Activated CD4-positive, alpha-beta T cell treated with anti-CD3 and anti-CD28 coated beads, Interleukin-2, amount 50 U/mL, for 1 hour (primary cell): ENCODE measurements at places on chromosomes 2 and 18.

- DNase-seq = peak; percentile 62
Measured at GRCh38 chr18:51110073-51110797, 80.2 kb downstream of the SMAD4 start.

DNA sequence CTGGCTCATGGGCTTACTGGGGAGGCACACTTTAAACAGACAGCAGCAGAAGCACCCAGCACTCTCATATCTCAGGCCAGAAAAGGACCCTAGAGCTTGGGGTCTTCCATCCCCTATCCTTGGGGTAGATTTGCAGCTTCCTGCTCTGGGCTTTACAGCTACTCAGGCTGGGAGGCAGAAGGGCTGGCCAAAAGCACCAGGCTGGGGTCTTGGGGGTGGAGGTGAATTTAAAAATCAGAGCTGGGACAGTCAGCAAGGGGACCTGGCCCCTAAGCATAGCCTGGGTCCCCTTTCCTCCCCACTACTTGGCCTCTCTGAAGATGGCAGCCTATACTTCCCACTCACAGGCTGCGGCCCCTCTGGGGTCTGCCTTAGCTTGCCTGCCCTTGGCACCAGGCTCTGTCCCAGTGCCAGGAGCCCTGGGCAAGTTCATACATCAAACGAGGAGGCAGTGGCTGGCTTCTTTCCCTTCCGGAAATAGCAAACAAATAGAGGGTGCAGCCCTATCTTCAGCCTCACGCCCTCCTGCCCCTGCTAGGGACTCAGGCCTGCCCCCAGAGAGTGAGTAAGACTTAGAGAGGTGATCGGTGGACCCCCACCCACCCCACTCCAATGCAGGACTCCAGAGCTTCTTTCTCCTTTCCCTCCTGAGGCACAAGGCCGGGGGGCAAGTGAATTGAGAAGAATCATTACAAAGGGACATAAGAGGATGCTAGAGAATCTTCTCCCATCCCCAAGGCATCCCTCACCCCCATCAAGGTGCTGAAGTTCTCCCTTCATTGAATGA lies 26.0 kb upstream of the TNS1 start:
- no peak for DNase-seq

- DNase-seq = no peak
Measured at GRCh38 chr2:146077156-146077555, 1557.2 kb upstream of the ZEB2 start.

GRCh38 chr2:36775806-36776205 lies 79.3 kb downstream of the VIT start:
- DNase-seq = no peak

- DNase-seq = no peak
Measured at GRCh38 chr2:9627310-9627709, 3.5 kb downstream of the YWHAQ start.

DNA sequence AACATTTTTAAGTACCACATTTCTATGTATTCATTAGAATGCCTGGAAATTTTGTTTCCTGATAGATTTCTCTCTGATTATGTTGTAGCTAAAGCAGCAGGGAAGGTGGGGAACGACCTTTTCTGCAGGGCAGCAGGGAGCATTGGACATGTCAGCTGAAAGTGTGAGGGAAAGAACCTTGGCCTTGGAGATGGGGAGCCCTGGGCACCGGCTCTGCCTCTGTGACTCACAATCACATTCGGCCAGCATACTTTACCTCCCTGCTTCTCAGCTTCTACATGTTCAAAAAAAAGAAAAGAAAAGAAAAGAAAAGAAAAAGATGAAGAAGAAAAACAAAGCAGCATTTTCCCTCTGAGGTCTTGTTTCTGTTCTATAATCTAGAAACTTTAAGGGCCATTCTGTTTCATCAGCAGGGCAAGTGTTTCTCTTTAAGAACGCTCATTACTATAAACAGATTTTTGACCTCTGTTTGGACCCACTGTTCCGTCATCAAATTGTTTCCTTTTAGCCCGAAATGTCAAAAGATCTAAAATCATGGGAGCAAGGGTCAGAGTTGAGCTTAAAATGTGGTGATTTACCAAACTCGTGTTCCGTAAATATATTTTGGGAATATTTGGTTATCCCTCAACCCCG lies 27.9 kb downstream of the SETBP1 start:
- no peak for DNase-seq

DNA sequence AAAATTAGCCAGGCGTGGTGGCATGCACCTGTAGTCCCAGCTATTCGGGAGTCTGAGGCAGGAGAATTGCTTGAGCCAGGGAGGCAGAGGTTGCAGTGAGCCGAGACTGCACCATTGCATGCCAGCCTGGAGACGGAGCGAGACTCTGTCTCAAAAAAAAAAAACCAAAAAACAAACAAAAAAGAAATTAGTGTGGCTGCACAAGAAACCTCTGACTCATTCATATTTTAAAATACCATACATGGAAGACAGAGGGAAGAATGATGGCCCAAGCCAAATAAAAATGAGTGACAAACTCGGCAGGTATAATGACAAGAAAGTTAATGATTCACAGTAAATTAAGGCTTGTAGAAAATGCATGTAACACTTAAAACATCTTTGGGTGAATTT lies 875.8 kb downstream of the EPHA4 start:
- DNase-seq = no peak

DNA sequence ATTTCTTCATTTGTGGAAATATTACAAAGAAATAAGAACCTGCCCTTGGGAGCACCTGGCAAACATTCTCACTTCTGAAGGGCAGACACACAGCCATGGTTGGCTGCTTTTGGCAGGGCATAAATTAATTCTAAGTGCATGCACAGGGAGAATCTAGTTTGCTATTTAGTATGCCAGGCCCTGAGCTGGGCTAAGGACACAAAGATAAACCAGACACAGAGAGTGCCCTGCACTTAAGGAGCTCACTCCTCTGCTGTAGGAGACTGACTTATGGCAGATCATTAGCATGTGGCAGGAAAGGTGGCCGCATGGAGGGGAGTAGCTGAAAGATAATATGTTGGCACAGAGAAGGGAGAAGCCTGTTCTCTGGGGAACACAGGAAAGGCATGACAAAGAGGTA lies 367.0 kb downstream of the LPIN1 start:
- DNase-seq = no peak

GRCh38 chr2:70936979-70937811 lies 1.5 kb downstream of the ATP6V1B1 start:
- no peak for DNase-seq

DNA sequence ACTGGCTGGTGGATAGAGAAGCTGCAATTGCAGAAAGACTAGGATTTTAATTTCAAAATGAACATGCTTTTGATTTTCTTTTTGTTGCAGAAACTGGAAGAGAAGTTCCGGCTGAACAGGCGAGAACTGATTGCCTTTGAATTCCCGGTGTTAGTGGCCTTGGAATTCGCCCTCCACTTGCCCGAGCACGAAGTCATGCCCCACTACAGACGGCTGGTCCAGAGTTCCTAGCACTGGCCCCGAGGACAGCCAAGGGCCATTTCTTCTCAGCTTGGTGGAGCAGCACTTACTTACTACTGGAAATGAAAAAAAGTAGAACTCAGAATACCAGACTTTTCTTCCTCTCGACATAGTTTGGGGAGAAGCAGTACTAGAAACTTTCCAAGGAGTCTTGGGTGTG lies 121.9 kb downstream of the CABLES1 start:
- no peak for DNase-seq

DNA sequence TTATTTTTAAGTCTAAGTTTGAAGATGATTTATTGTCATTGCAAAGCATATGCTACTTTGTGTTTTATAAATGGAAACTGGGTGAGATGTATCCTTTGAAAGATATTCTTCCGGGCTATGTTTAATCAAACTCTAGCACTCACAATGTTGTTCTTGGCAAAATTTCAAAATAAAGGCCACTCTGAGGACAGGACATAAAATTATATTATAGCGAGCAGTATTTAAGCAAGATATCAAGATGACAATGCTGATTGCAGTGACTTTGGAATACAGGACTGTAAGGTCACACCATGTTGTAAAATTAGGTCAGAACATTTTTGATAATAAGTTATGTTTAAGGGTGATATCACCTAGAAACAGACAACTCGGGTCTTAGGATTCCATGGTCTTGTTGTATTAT lies 14.2 kb downstream of the RPRM start:
- no peak for DNase-seq

- no peak for DNase-seq
Measured at GRCh38 chr2:19812166-19812565, 89.6 kb downstream of the TTC32 start.

GRCh38 chr2:31235504-31235902 lies 1.6 kb downstream of the EHD3 start:
- DNase-seq = no peak

GRCh38 chr2:25187729-25188350 lies 19.5 kb upstream of the POMC start:
- DNase-seq = no peak

- no peak for DNase-seq
Measured at GRCh38 chr2:103464831-103465230, 703.0 kb downstream of the TMEM182 start.

DNA sequence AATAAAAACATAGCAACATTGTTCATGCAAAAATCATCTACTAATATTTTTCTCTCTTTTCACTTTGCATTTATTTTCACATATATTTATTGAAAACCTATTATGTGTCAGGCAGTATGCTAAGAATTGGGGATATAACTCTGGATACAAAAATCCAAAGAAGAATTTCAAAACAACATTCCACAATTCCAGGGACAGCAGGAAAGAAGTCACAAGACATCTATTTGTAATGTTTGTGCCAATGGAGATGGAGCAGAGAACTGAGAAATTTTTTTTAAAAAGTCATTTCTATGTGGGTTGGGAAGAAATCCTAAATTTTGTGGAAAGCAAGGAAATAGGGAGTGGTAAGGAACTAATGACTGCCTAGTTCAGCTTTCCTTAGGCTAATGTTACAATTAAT lies 128.6 kb upstream of the TLK1 start:
- DNase-seq = no peak

DNA sequence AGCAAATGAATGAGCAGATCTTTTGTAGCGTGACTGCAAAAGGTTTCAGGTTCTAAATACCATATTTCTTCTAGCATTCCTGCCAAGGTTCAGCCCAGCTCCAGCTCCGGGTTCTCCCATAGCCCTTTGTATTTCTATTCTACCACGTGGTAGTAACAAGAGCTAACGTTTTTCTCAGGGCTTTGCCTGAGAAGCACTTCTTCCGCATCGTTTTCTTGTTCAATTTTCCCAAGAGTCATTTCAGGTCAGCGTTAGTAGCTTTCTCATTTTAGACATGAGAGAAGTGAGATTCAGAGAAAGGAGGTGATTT lies 120.1 kb upstream of the MYCN start:
- DNase-seq = no peak

DNA sequence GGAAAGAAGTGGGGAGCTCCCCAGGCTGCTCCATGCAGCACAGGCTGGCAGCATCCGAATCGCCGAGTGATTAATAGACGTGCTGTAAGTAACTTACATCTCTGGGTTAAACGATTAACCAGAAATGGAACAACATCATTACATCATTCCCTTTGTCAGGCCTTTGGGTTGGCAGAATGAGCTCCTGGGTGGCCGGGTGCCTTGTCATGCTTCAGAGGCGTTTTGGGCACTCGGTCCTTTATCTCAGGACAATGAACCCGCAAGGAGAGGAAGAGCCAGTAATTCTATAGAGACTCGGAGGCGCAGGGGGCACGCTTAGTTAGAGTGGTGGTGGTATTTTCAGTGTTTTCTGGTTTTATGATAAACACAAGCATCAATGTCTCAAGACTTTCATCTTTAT lies 146.9 kb upstream of the TPO start:
- DNase-seq = no peak

DNA sequence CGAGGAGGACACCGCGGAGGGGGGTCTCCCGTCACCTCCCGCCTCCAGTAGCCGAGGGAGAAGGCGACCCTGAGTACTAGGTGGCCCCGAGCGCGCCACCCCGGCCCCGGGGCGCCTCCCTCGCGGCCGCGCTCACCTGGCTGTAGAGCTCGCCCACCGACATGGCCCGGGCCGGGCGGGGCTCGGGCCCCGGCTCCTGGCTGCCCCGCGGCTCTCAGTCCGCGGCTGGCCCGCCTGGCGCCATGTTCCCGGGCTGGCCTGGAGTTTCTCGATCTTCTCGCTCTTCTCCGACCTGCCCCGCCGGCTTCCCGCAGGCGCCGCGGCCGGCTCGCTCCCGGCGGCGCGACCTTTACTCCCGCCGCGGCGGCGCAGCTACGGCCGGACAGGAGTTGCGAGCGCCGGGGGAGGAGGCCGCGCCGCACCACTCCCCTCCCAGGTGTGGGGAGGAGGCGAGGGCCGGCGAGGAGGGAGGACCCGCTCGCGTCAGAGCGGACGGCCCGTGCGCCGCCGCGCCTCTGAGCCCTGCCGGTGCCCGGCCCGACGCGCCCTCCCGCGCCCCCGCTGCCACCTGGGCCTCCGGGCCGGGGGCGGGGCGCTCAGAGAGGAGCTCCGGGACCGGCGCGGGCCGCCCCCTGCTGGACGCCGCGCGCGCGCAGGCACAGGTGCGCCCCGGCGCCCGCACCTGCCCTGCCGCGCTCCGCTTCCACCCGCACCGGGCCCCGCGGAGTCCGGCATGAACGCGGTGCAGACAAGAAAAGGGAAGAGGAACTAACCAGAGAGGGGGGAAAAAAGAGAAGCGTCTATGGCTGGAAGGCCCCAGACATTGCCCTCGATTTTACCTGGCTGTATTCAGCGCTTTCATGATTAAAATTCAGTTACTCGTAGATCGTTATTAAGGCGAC lies at the start of gene MYO5B:
Gene MYO5B, minus strand, starts transcription at position 517 of the 902 bp plus-strand sequence. Its CDS starts 354 bp downstream, at position 163.
- DNase-seq = peak; percentile 44

- DNase-seq = no peak
Measured at GRCh38 chr18:77024476-77024875, 108.1 kb downstream of the MBP start.

DNA sequence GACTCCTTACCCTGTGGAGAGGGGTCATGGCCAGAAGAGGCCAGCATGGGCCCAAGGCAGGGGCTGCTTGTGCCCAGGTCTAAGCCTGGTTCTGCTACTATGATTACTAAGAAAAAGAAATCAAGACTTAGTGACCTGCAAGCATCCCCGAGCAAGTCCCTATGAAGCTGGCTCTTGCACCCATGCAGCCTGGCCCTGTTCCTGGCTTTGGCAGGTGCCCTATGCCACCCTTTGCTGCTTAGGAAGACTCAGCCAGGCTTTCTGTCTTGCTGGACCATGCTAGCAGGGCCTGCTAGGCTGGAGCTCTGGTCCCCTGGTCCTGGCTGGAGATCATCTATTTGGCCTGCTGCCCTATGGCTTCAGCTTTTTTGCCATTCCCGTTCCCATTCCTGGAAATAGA lies 309.4 kb upstream of the EPAS1 start:
- DNase-seq = no peak

DNA sequence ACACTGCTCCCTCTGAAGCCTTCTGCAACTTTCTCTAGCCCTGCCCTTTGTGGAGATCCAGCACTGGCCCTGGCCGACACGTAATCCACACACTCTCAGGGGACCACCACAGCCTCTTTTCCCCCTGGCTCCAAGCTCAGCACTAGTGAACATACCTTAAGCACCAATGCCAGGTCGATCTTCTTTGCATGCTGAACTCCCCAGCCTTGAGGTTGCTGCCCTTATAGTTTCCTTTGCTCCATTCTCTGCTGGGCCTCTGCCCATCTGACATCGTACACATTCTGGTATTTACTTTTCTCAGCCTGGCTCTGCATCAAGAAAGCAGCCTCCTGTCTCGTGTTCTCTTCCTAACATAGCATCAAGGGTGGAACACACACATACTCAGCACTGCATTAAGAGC lies 361.5 kb downstream of the LPIN1 start:
- DNase-seq = no peak
